Ascending aorta (tissue), 2 donors: ENCODE measurements at places on chromosomes 1 and 21. TPM values are rescaled to one million over a fixed set of nuclear protein-coding genes. Genes with fewer than 3 reads are reported as not detected.

DNA sequence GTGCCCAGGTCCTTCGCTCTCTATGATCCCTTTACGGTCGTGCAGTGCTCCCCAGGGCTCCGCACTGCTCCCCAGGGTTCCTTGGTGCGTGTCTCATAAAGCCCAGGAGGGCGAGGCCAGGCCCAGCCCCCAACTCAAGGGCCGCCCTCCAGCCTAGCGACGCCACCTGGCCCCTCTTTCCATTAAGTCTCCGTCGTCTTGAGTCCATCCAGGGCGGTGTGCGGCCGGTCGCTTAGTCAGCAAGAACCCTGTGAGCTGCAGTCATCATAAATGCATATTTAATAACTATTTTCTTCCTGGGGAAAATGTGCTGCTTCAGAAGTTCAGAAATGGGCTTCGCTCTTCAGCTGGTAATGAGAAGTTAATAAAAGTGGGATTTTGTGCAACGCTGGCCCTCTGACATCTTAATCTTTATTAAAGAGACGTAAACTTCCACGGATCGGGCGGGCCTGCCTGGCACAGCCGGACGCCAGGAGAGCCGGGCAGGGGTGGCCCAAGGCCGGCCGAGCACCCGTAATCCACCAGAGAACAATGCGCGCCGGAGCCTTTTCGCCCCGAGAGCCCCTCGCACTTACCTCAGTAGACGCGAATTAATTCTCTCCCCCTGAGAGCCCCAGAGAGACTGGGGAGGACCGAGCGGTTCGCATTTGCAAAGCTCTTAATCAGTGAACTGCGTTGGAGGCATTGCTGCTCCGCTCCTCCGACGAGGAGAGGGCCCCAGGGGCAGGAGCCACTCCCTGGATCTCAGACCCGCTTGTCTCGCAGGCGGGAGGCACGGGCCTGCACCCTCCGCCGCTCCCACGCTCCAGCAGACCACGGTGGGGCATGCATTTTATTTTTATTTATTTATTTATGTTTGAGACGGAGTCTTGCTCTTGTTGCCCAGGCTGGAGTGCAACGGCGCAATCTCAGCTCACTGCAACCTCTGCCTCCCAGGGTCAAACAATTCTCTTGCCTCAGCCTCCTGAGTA is 188.3 kb upstream of the ARHGEF16 start:
- no peak for DNase-seq

GRCh38 chr1:156746728-156747631 is 4.5 kb downstream of the HDGF start:
- peak; percentile 87 for DNase-seq

DNA sequence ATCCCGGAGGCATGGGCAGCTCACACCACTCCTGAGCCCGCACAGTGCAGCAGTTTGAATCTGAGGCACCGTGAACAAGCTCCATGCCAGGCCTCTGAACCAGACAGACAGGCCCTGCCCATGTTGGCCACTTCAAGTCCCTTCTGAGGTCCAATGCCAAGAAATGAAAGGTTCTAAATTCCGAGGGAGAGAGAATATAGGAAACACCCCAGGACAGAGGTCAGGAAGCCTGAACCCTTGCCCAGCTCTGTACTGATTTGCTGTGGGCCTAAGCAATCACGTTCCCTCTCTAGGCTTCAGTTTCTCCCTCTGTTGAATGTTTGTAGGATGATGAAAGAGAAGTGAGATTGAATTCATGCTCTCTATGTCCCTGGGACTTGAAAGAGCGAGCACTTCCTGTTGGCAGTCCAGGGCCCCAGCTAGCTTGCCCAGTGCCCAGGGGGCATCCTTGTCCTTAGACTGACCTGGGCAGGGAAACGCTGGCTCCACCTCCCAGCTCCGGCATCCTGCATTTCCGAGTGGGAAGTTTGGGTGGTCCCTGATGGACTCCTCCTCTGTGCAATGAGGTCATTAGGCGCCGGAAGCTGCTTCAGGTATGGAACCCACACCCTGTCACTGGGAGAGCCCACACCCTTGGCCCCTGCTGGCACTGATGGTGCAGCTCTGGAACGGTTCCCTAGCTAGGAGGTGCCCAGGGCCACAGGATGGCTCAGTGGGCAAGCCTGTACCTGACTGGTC is 242.4 kb upstream of the TMEM51 start:
- no peak for DNase-seq

- DNase-seq: no peak
Measured at GRCh38 chr1:101257500-101258325, 20.9 kb downstream of the S1PR1 start.

DNA sequence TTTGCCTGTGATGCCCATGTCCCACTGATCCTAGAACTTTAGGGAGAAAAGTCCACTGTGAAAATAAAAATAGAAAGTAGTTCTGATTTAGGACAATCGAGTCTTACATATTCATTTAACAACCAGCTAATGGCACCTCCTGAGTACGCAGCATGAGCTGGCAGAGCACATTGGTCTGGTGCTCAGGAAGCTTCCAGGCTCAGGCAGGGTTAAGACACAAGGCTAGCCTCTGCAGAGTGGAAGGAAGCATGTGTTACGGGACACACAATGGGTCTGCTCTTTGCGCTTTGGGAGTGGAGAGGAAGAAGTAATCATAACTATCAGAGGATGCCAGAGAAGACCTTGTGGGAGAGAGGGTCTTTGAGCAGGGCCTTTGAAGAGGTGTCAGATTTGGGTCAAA is 4.2 kb upstream of the KLHDC8A start:
- DNase-seq: no peak

DNA sequence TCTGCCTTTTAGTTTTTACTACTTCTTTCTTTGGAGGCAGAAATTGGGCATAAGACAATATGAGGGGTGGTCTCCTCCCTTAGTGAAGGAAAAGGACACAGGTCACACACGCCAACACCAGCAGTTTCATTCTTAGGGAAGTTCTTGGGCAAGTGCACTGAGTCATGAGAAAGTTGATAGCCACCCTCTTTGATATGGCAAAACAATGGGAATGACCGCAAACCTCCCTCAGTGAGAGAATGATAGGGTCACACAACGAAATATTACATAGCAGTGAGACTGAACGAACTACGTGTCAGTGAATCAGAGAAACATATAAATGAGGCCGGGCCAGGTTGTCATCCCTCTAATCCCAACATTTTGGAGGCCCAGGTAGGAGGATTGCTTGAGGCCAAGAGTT is 20.0 kb downstream of the IL6R start:
- DNase-seq: no peak

- DNase-seq: no peak
Measured at GRCh38 chr21:22355949-22356348, 1357.7 kb downstream of the NCAM2 start.

Gene TNFRSF4
- 4.8 TPM for total RNA-seq
